ENCODE measurements at places on chromosomes 1 and 21.
A peak's percentile ranks its signal among the peaks of the same experiment; 100 is the strongest.

DNA sequence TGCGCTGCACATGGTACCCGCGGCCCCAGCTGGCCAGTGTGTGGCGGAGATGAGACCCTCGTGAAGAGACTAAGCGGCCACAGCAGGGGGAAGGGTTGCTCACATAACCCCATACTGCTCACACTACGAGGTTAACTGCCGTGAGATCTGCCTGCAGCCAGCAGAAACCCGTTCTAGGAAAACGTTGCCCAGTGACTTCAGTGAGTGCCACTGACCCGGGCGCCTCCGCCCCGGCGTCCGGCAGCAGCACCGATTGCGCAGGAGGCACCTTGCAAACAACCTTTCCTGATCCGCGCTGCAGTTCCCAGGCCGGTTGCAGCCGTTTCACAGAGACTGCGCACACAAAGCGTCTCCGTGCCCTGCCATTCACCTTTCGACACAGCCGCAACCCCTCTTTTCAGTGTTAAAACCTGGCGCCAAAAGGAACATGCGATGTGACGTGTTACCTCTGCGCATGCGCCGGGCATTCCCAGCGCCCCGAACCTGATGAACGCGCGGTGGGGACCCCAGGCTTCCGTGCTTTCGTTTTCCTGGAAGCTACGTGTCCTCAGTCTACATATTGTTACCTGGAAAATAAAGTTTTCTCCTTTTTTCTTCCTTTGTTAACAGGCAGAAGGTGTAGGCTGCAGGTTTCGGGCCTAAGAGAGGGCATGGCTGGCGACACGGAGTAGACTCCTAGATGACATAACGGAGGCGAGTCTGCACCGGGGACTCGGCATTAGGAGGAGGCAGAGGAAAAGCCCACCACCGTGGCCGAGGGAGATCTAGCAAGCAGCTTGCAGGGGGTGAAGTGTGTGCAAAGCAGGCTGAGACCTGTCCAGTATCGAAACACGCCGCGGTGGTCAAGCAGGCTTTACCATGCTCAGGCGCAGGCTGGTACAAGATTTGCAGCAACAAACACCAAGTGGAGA, 8.9 kb downstream of the VPS26C start:
- DNase-seq, result peak; percentile 60

GRCh38 chr1:185017966-185018365, 27.4 kb upstream of the RNF2 start:
- DNase-seq, result peak; percentile 20

DNA sequence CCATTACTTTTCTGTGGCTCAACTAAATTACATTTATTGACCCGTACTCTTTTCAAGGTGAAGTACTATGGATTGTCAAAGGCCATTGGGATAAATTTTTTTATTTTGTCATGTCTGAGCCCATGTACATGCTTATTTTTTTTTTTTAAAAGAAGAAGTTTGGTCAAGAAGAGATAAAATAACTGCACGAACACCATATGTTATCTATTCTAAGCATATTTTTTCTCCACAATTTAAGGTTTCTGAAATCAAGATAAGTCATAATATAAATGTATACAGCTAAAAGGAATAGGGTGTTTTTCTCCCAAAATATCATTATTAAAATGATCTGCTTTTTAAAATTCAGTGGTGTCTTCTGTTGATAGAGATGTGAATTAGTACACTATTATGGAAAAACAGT, 35.0 kb upstream of the SH2D1B start:
- no peak for DNase-seq

DNA sequence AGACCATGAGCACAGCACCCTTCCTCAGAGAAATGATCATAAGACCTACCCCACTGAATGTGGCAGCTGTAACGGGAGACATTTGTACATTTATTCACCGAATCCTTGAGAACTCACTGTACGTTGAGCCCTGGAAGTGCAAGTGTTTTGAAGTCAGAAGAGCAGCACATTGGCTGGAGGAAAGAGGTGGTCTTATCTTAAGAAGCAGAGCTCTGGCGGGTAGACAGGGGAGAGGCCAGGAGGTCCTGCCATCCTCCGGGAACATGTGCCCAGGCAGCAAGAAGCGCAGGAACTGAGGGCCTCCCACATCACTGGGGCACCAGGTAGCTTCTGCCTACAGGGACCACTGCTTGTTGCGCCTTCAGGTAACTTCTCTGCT, 169.2 kb upstream of the IRF2BP2 start:
- no peak for DNase-seq

- DNase-seq, result no peak
These were observed 150.7 kb downstream of the SETD4 start for GRCh38 chr21:35909456-35910223.

GRCh38 chr1:5982868-5983267, 9.4 kb downstream of the NPHP4 start:
- no peak for DNase-seq

GRCh38 chr1:109635862-109636200, 16.2 kb downstream of the AMPD2 start:
- no peak for DNase-seq

GRCh38 chr1:201989354-201990128, 7.1 kb downstream of the RNPEP start:
- DNase-seq, result no peak

- DNase-seq, result peak; percentile 20
These were observed 106.3 kb downstream of the RERE start for GRCh38 chr1:8711151-8711550.

- DNase-seq, result no peak
These were observed 16.9 kb downstream of the GPR157 start for GRCh38 chr1:9111957-9112356.

- no peak for DNase-seq
These were observed 20.6 kb upstream of the BACE2 start for GRCh38 chr21:41147096-41147978.

DNA sequence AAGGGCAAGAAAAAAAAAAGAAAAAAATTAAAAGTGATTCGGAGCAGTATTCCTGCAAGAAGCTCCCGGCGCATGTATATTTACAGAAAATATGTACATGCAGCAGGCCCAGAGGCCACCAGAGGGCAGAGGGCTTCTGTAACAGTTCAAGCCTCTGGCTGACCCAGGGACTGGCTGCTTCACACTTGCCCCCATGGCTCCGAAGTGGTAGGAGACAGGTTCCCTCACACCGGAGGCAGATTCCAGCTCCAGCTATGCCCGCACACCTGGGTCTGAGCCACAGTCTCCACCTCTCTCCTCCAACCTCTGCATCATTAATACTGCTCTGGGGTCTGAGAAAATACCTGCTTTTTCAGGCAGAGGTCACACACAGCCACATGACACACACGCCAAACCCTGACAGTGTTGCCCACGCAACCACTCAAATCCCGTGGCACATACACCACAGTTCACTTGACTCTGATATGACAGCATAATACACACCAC, 2.2 kb upstream of the ARHGAP30 start:
- peak; percentile 73 for DNase-seq

DNA sequence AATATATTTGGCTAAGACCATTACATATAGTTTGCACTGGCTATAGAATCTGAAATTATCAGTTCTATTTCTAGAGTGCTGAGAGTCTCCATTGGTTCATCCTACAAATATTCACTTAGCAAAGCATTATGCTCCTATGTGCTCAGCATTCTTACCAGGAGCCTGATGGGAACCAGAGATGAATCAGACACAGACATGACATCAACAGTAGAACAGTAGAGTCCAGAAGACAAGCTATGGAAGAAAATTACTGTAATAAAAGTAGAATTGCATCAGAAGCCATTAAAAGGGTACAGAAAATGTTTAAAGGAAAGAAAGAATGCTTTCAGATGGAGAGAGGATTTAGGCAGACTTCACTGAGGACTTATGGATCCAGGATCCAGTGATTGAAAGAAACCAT, 271.7 kb upstream of the SNX7 start:
- DNase-seq, result no peak

DNA sequence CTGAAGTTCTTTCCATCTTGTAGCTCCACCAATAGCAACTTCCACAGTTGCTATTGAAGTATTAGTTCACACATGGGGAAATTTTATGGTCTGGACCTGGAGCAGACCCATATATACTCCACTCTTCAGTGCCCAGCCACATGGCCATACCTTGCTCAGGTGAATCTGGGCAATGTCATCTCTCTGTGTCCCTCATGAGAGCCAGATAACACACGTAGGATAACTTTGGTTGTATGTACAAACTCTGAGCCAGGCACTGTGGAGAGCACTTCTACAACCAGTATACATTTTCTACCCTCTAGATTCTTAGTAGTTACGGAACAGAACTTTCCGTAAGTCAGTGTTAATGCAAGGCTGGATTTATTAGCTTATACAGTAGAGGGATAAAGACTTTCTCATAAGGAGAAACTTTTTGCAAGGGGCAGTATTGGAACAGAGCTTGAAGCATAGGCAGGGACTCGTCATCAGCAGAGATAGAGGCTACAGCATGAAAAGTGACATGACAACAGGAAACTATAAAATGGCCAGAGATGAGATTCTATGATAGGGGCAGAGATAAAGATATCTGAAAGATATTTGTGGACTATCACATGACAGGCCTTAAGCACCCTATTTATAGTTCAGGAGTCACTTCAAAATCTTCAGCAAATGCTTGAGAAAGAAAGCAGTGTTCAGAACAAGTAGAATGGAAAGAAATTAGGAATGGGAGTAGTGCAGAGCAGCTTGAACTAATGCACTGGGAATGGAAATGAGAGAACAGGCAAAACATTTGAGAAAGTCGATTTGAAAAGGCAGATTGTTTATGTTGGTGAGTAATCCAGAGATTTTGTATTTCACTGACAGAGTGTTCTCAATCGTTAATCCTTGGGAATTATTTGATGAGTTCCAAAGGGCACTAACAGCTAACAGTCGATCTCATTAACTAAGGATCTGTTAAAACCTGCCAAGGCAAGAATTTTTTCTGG, 481.8 kb downstream of the USP25 start:
- no peak for DNase-seq

GRCh38 chr1:25257196-25257595, 9.9 kb upstream of the RSRP1 start:
- DNase-seq, result no peak

DNA sequence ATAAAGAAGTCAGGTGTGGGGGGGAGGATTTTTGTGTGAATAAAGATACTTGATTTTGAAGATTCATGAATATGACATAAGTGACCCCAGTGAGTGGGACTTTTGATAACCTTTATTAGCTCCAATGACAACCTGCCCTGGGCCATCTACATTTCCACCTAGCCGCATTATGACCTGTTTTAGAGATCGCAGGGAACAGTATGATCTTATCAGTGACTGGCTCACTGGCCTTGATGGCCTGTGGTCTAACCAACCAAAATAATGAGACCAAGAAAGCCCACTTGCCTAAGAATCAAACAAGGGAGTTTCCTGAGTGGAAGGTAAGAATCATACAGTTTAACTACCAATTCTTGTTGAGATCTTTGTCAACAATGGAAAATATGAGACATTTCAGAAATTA, 1.8 kb downstream of the ELAPOR1 start:
- no peak for DNase-seq

Data from NB4 (cell line).